ENCODE measurements at places on chromosomes 6 and 20.

GRCh38 chr20:19765913-19766312, 7.9 kb downstream of the RIN2 start:
- no peak for DNase-seq

- DNase-seq = no peak
These were observed 285.5 kb downstream of the KIF16B start for GRCh38 chr20:16287776-16288175.

DNA sequence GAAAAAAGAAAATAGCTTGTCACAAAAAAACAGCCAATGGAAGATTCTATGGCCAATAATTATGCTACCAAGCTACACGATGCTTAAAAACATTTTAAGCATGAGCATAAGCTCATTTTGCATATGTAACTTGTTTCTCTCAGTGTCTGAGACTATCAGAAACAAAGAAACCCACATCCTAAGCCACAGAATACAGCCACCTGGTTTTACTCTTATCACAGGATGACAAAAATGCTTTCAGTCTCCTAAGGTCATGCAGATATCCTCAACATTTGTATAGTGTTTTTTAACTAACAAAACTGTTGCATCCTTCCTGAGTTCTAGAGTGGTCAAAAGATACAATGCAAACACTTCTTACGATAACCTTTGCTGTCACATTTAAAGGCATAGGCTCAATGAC, 172.1 kb upstream of the RUNX2 start:
- no peak for DNase-seq

DNA sequence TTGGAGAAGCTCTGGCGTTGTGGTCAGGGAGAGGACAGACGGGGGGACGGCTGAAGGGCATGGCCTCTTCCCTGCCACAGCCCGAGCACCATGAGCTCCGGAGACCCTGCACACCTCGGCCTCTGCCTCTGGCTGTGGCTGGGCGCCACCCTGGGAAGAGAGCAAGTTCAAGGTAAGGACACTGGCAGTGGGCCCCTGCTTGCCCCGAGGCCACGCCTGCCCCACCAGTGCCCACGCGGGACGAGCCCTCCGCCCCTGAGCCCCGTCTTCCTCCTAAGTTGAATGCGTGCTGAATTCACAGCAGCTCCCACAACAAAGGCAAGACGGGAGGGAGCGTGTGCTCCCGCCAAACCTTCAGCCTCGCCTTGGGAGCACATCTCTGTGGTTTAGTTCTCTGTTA, 2.0 kb downstream of the COL20A1 start:
- no peak for DNase-seq

GRCh38 chr6:52560462-52560861, 16.4 kb downstream of the TRAM2 start:
- DNase-seq = no peak

DNA sequence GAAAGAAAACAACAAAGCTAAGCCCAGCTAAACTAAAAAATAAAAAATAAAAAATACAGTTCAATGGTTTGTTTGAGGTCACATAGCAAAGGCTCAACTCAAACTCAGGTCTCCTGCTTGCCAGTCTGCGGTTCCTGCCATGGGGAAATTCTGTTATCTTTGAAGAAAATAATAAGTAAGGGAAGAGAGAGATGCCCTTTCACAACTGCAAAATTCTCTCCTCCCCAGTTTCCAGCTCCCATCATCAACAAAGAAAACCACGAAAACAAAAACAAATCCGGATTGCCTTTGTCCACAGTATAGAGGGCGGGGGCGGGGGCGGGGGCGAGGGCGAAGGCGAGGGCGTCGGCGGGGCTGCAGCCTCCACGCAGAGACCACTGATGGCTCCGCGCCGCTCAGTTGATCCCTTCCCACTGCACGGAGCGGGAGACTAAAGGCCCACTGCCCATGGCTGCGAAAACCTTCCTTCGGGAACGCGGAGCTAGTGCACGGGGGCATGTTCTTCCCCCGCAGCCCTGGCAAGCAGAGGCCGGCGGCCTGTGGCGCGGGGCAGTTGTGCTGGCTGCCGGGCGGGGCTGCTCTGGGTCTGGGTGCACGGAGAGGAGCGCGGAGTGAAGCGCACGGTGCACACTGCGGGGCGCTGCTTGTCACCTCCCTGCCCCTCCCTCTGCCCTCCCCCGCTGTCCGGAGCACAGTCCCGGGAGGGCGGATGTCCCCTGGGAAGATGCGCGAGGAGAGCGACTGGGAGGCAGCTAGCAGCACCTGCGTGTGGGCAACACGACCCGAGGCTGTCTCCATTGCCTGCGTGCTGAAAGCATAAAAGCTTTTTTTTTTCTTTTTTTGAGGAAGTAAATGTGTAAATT, 54.1 kb upstream of the TPD52L1 start:
- peak; percentile 43 for DNase-seq

- DNase-seq = peak; percentile 79
These were observed 5.3 kb downstream of the MMP9 start for GRCh38 chr20:46013829-46014516.

DNA sequence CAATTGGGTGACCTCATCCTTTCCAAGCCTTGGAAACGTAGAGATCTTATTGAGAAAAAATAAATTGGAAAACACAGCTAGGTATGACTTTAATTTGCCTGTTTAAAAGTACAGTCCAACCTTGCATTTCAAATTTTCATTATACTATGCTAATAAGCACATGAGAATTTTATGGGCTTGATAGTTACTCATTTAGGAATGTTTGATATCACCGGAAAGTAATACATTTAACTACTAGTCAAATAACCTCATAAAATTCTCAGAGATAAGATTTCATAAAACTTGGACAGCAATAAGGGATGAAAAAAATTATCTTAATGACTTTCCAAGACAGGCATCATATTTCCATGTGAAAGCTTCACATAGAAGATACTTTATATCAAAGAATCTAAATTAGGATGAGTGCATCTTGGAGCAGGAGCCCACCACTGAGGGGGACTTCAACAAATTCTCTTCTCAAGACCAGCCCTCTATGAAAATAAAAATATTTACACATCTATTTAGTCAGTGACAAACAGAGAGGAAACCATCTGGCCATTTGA, 236.3 kb downstream of the EPHA7 start:
- DNase-seq = no peak

DNA sequence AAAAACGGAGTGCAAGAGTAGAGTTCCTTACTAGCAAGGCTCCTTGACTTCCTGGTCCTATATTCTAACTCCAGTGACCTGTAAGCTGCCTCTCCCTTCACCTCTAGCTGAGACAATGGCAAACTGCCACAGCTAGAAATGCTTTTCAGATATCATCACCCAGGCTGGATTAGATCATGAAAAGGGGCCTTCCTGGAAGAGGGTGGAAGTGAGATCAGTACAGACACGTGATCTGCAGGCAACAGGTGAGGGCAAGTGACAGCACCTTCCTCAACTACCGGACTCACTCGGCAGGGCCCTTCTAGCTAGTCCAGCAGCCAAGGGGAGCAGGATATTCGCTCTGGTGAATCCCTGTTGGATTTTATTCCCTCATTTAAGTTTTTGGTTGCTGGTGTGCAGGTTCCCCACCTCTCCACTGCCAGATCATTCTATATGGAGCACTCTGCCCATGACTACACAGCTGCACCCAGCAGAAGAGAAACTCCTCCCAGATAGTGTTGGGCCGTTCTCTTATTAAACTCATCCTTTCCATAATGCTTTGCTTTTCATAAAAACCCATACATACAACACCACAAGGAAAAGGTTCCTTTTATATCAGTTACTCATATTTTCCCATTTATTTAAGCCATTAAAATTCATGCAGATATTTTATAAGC, 26.4 kb upstream of the FAM83C start:
- no peak for DNase-seq

- no peak for DNase-seq
These were observed 17.5 kb upstream of the SYNCRIP start for GRCh38 chr6:85660181-85660611.

GRCh38 chr6:159308198-159308597, 139.0 kb downstream of the FNDC1 start:
- no peak for DNase-seq

- DNase-seq = no peak
These were observed 120.1 kb upstream of the TIAM2 start for GRCh38 chr6:154874773-154875592.

DNA sequence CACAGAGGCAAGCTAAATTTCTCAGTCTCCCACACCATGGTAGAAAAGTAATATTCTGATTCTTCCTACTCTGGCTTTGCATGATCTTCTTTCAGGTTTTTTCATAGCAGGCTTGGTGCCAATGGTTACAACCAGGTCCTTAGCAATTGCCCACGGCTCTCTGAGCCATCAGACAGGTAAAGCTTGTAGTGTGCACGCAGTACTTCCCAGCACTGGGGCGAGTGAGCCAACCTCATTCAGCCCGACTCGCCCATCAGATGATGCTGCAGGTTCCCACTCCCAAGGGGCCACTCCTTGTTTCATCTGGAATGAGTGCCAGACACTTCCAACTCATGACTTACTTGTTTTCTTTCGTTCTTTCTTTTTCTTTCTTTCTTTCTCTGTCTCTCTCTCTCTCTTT, 78.3 kb downstream of the PERP start:
- DNase-seq = no peak

GRCh38 chr6:84432619-84433018, 205.2 kb upstream of the CEP162 start:
- DNase-seq = no peak

DNA sequence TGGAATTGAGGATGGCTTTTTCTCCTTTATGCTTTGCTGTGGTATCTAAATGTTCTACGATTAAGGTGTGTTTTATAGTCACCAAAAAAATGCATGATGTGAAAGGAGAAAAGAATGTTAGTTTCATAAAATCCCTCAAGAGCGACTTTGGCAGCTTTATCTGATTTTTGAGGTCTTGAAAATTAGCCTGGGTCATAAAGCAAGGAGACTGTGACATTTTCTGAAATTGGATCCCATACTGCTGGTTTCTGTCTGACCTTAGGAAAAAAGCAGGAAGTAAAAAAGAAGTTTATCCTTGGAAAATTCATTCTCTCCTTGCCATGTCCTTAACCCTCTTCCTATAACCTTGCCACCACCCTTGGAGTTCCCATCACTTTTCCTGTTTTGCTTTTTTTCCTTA, 525.3 kb downstream of the CD83 start:
- DNase-seq = no peak

GRCh38 chr6:53731866-53732636, 62.8 kb upstream of the LRRC1 start:
- no peak for DNase-seq

GRCh38 chr6:126967296-126968005, 151.0 kb upstream of the RSPO3 start:
- DNase-seq = no peak

- DNase-seq = peak; percentile 73
These were observed 582 bp downstream of the SNRPB start for GRCh38 chr20:2469991-2470422.

DNA sequence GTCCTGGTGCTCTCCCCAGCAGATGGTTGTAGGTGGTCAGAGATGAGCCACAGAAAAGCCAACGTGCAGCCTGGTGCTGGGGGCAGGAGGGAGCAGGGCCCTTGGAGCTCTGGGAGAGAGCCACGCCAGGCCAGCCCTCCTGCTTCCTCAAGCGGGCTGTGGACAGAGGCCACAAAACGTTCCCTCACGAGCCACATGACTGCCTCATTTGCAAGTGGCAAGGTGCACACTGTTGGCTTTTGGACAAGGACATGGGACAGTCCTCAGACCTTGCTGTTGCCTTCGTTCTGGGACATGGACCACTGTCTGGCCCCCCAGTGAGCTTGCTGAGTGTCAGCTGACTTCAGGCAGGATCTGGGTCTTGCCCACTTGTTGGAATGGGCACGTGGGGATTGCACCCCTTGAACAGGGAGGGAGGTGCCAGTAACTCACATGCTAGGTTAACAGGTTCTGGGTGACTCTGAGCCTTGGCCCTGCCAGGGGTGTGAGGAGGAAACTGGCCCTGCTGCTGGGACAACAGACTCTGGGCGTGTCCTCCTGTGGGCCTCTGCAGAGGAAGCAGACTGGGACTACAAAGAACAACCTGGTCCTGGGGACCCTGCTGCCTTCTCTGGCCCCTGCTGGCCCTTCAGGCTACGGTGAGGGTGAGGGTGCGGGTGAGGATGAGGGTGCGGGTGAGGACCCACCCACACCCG, 2.6 kb downstream of the SLCO4A1 start:
- DNase-seq = no peak

DNA sequence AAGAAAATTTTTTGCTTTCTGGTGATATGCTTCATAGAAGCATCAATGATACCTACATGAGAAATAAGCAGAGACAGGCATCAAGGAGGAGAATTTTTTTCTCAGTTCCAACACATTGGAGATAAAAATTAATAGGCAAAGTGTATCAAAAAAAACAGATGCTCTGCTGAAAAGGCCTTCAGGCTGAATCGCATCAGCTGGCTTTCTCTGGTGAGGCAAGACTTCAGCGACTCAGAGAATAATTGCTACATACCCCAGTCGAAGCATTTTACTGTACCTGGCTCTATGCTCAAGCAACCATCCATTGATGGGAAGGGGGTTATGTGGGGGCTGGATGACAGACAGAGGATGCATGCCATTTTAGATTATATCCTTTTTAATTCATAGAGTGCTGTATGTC, 415.1 kb downstream of the TFAP2A start:
- DNase-seq = no peak

DNA sequence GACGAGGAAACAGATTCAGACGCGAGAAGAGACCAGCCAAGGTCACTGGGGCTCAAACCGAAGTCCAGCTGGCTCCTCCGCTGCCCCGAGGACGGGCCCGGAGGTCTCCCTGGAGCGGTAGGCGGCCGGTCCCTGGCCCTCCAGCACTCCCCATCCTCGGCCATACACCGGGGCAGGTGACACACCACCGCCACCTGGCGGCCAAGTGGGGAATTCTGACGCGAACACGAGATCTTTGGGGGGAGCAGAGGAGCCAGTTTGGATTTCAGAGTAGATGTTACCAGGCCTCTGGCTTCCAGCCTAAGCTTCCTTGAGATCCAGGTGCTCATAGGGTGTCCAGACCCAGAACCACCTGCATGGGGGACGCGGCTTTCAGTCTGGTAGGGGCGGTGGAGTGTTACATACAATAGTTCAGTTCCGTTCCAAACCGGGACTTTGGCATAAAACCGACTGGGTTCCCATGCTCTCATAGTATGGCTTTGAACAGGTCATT, 16.1 kb downstream of the BPIFB1 start:
- DNase-seq = peak; percentile 79

DNA sequence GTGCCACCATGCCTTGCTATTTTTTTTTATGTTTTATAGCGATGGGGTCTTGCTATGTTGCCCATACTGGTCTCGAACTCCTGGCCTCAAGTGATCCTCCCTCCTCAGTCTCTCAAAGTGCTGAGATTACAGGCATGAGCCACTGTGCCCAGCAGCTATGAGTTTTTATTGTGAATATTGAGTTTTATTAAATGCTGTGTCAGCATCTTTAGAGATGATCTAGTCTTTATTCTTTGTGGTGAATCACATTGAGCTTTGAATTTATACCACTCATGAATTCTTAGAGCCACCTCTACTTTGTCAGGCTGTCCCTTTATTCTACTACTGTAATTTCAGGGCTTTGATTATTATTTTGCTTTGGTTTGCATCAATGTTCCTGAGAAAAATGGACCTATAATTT, 428.3 kb downstream of the BTBD3 start:
- no peak for DNase-seq
